ENCODE measurements at places on chromosomes 7 and 10. TPM values are rescaled to one million over a fixed set of nuclear protein-coding genes. Genes with fewer than 3 reads are reported as not detected.

The PPIA gene
- total RNA-seq, result 2,362 TPM

The OR2A7 gene
- 16.8 TPM for total RNA-seq

The CACNB2 gene
- total RNA-seq, result 5.0 TPM

The SLC26A4 gene
- 0.44 TPM for total RNA-seq

The NPY4R gene
- not detected for total RNA-seq

The ACHE gene
- total RNA-seq, result not detected

The SLC16A12 gene
- total RNA-seq, result 0.61 TPM

Data from lower leg skin (tissue), 4 donors.